ENCODE measurements at places on chromosomes 3 and 15.
A peak's percentile ranks its signal among the peaks of the same experiment; 100 is the strongest.

DNA sequence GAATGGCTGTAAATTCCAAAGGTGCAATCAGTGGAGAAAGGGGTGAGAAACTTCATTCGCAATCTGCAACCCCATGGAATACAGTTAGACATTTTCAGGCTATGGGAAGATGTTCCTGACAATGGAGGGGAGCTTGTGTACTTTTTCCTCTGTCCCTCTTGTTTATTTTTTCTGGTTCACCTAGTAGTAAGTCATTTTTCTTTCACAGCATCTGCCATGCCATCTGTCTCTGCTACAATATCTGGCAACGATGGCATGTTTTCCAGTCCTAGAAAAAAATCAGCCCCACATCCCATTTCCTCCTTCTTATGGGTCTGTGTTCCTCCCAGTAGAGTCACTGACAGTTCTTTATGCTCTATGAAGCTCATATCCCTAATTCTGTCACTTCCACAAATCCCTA is 76.0 kb downstream of the SSR3 start:
- no peaks in the 10 kb centered on the region for H3K27me3 ChIP-seq
- no peak for DNase-seq
- H3K4me1 ChIP-seq: peaks cover 8% of the 10 kb centered on the region
- no peaks in the 10 kb centered on the region for H3K36me3 ChIP-seq

GRCh38 chr3:138347960-138348753 is at the start of gene MRAS:
TSS of gene MRAS (plus strand) at chr3:138348579. CDS start at chr3:138372884, 24,305 bp downstream.
- peak within 1 kb of the TSS; percentile 65 for H3K4me3 ChIP-seq
- peak; percentile 72 for DNase-seq
- H3K36me3 ChIP-seq: no peaks in the 10 kb centered on the region
- H3K27me3 ChIP-seq: peaks cover 3% of the 10 kb centered on the region

DNA sequence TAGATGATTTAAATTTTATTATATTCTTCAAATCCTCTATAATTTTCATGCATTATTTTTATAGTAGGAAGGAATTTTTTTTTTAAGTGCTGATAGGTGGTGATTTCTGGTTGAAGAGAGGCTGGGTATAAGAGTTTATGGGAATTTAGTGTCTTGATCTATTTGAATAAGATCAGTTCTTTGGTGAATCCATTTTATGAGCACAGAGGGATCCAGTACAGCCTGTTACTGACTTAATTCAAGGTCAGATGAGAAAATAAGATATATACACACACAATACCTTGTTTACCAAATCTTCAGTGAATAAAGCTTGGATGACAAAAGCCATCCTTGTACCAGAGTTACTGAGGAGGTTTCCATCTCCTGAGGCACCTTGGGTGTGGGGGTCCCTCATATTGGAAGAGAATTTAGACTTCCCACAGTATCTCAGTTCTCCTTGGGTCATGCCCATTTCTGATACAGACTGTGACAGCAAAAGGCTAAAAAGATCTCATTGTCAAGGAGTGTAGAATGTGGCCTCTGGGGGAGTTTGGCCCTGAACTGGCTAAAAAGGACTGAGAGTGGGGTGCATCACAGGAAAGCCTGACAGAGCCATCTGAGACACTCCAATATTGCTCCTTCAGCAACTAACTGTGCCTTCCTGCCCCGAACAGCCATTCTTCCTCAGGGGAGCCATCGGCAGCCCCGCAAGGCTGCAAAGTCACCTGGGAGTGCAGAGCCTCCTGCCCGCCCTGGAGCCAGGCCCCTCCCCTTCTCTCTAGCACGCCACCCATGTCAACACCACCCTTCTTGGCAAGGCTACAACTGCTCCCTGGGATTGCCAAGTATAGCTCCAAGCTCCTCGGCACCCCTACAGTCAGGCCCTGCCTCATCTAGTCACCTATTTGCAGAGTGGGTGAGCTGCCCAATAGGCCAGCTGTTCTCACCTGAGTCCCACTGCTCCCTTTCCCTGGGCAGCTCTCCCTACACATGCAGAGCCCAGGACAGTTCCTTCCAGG is 43.1 kb upstream of the HACD2 start:
- H3K36me3 ChIP-seq: no peaks in the 10 kb centered on the region
- H3K4me1 ChIP-seq: peaks cover 39% of the 10 kb centered on the region
- no peak for DNase-seq
- no peak overlapping the region for H3K27ac ChIP-seq
- no peak overlapping the region for H3K4me3 ChIP-seq

- no peaks in the 10 kb centered on the region for H3K27me3 ChIP-seq
- no peak overlapping the region for H3K4me3 ChIP-seq
- H3K4me1 ChIP-seq: no peaks in the 10 kb centered on the region
- no peak for DNase-seq
- H3K27ac ChIP-seq: no peak overlapping the region
- no peaks in the 10 kb centered on the region for H3K36me3 ChIP-seq
Observed at GRCh38 chr3:110234831-110235230, 836.8 kb upstream of the NECTIN3 start.

GRCh38 chr3:57546616-57547015 is 2.5 kb upstream of the DNAH12 start:
- H3K4me1 ChIP-seq: peaks cover 14% of the 10 kb centered on the region
- no peak overlapping the region for H3K4me3 ChIP-seq
- no peak for DNase-seq
- no peaks in the 10 kb centered on the region for H3K36me3 ChIP-seq
- H3K27ac ChIP-seq: no peak overlapping the region

DNA sequence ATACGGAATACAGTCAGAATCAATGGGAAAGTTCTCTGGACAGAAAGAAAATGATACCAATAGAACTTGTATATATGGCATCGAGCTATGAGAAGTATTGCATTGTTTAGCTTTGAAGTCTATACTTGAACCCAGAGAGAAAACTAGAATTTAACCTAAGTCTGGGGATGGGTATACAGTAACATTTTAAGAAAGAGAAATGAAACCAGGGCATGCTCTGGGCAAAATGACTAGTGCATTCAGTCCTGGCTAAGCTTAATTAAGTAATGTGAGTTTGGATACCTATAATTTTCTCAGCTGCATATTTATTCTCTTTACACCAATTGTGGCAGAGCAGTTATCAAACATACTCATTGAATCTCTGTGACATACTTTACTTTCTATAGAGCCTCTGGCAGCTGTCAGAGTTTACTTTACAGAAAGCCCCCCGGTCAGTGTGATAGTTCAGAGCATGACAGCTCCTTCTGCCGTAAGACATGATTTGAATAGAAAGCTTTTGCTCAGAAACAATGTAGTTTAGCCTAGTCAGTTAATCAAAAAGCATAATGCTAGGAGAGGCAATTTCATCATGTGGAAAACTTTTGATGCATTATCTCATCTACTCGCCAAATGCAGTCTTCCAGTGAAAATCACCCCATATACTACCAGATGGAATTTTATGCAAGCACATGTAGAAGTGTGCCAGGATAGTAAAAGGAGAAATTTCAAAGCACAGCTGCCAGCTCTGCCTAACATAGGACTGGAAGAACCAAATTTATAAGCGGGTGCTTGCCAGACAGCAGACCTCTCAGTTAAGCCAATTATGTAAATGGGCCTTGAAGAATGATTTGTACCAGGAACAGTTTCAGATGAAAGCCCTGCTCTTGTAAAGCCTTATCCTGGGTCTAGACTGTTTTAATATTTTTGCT is 40.7 kb downstream of the OXSM start:
- no peak for DNase-seq
- no peaks in the 10 kb centered on the region for H3K27me3 ChIP-seq
- no peak overlapping the region for H3K4me3 ChIP-seq
- no peak overlapping the region for H3K27ac ChIP-seq

DNA sequence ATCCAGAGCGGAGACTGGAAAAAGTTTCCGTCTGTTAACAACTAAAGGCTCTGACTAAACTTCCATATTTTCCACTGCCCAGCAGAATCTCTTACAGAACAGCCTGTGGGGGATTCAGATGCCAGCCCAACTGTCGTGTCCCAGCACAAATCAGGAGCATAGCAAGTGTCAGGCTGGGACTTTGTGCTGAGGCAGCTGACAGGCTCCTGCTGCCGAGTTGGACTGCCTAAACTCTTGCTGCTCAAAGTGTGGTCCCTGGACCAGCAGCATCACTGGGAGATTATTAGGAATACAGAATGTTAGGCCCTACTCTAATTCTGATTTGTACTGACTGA is 31.2 kb upstream of the CMTM7 start:
- no peaks in the 10 kb centered on the region for H3K4me1 ChIP-seq
- H3K27ac ChIP-seq: no peak overlapping the region
- DNase-seq: no peak
- no peaks in the 10 kb centered on the region for H3K27me3 ChIP-seq
- H3K36me3 ChIP-seq: no peaks in the 10 kb centered on the region

GRCh38 chr3:183370391-183370790 is 58.0 kb downstream of the MCF2L2 start:
- no peak overlapping the region for H3K4me3 ChIP-seq
- H3K27me3 ChIP-seq: no peaks in the 10 kb centered on the region
- peak; percentile 40 for DNase-seq
- H3K36me3 ChIP-seq: no peaks in the 10 kb centered on the region

- no peaks in the 10 kb centered on the region for H3K36me3 ChIP-seq
- no peak overlapping the region for H3K27ac ChIP-seq
- DNase-seq: no peak
Observed at GRCh38 chr15:62942428-62942827, 100.1 kb upstream of the TPM1 start.

DNA sequence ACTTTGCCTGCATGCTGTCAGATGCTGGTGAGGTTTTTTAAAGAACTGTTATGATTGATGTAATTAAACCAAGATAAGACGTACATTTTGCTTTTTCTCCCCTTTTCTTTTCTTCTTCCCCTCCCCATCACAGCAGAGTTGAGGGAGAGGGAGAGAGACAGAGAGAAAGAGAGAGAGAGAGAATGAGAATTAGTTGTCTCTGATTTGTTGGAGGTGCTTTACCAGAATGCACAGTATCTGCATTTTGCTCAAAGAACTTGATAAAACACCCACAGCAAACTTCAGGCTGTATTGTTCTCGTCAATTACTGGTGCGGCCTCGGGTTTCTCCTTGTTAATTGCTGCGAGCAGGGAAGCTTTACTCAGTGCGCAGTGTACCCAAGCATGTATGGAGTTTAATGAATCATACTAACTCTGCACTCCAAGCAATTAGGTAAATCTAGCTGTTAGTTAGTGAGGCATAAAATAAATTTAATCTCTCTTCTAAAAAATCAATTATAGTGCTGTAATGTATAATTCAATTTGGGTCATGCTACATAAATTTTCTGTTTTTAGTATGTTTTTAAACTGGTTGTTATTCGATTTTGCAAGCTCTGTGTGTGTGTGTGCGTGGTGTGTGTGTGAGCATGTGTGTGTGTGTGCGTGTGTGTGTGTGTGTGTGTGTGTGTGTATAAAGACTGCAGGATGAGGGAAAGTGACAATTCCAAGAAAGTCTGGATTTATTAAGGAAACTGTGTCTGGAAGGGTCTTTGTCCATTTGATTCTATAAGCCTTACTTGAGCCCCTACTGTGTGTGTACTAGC is 273.4 kb downstream of the TLE3 start:
- H3K4me3 ChIP-seq: no peak overlapping the region
- H3K27ac ChIP-seq: no peak overlapping the region
- no peaks in the 10 kb centered on the region for H3K27me3 ChIP-seq
- H3K36me3 ChIP-seq: no peaks in the 10 kb centered on the region

DNA sequence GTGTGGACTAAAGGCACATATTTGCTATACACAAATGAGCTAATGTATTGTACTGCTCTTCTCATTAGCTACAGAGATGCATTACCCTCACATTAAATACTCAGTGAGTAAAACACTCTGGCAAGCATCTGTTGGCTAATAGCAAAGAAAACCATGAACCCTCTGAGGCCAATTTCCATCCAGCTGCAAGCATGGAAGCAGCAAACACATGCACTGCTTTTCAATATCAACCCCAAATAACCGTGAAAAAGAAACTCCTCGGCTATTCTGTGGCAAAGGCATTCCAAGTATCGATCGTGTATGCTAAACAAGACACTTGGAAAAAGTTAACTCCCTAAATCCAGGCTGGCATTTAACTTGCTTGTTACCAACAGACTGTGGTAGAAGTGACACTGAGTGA is 67.0 kb downstream of the PEAK1 start:
- no peaks in the 10 kb centered on the region for H3K36me3 ChIP-seq
- H3K27ac ChIP-seq: no peak overlapping the region
- H3K4me3 ChIP-seq: no peak overlapping the region
- no peak for DNase-seq
- H3K27me3 ChIP-seq: no peaks in the 10 kb centered on the region

Data from PC-9 (cell line).